Stimulated activated CD4-positive, alpha-beta T cell treated with anti-CD3 and anti-CD28 coated beads, Interleukin-12 subunit alpha, Interleukin-12 subunit beta, amount 100 ng/mL, for 48 hours (primary cell): ENCODE measurements at places on chromosomes 5 and 9.

DNA sequence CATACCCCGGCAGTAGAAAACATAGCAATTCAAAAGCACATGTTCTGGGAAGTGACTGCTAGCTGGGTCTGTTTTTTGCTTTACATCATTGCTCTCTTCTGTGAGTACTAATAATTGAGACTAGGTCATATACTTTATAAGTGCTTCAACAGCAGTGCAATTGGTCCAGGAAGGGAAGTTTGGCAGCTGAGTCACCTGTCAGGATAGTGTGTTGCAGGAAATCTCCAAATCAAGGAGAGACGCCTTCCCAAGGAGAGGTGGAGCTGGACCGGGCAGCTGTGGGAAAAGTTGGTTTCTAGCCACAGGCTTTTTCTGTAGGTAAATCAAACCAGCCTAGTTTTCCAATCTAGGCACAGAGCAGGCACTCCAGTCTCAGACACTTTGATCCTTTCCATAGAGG lies 330.1 kb downstream of the ENC1 start:
- DNase-seq, result no peak

DNA sequence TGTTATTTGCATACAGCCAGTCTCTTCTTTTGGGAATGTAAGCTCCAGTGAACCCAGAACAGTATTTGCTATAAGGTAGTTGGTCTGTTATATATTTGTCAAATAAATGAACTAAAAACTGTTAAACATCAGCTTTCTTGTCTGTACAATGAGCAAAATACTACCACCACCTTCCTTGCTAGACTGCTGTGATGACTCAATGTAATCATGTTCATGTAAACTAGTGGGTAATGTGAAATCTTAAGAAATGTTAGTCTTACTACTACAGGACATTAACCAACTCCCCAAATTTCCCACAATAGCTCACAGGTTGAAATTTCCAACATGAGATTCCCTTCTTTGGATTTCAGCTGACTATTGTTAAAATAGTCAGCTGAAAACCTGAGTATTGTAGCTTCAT lies 176.1 kb downstream of the TRPM3 start:
- no peak for DNase-seq

DNA sequence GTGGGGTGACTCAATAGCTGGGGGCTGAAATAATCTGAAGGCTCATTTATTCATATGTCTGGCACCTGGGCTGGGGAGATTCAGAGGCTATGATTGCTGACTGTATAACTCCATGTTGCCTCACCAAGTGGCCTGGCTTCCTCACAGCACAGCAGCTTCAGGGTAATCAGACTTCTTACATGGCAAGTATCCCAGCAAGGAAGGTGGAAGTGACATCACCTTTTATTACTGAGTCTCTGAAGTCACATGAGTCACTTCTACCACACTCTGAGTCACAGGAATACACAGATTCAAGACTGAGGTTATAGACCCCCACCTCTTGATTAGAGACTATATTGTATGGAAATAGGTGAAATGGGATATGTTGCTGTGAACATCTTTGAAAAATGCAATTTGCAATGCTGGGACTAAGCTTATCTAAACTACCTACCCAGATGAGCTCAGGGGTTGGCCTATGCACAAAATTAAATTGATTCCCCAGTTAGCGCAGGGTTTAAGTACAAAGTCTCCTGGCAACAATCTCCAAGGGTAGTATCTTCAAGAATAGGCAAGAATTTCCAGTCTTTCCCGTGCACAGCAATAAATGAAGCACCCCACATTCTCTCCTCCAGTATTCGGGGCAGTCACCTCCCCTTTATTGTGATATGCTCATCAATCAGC lies 553.1 kb downstream of the LRRC70 start:
- no peak for DNase-seq

DNA sequence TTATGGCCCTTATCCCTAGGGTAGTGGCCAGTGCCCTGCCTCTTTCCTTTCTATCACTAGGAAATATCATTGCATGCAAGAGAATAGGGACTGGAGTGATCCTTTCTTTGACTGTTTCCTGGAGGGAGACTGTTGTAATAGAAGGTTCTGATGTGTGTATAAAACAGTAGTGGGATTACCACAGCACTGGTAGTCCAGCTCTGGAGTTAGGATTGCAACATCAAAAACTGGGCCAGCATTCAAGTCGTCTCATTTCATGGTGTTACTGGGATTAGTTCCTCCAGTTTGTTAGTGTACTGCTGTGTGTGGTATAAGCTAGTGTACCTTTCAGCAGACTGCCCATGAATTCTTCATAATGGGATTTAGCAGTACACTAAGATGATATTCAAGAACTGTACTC lies 45.8 kb downstream of the KIAA1958 start:
- no peak for DNase-seq

DNA sequence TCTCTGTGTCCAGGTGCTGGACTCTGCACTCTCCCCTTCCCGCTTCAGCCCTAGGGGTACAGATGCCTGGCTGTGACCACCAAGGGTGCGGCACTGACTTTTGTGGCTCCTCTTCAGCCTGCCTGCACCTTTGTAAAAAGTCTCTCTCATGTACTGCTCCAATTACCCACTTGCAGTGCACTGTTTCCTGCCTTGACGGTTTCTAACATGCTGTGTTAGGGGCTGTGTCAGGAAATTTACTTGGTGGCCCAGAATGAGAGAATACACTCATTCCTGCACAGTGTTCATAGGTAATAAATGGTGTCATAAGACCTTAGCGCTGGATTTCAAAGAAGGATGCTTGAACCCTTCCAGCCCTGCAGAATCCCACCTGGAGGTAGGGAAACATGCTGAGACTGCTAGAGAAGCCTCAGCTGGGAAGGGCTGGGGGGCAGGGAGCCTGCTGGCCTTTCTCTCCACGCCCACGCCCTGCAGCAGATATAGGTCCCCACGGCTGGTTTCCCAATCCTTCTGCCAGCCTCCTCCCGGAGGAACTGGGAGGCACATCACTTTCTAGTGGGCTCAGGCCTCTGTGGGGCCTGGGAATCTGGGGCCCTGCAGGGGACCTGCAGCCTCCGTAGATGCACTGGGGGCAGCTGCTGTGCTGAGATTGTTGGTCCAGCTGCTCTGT lies 17.6 kb upstream of the HRH2 start:
- DNase-seq, result no peak

- no peak for DNase-seq
These were observed 6.8 kb downstream of the SLC24A2 start for GRCh38 chr9:19782005-19782404.

DNA sequence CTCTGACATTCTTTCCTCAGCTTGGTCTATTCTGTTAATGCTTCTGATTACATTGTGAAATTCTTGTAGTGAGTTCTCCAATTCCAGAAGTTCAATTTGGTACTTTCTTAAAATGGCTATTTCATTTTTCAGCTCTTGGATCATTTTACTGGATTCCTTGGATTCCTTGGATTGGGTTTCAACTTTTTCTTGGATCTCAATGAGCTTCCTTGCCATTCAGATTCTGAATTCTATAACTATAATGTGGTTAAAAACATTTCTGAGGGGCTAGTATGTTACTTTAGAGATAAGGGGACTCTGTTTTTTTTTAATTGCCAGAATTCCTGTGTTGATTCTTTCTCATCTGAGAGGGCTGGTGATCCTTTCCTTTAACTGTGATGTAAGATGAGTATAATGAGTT lies 136.4 kb downstream of the MCTP1 start:
- DNase-seq, result no peak

GRCh38 chr9:3677541-3677940 lies 151.7 kb upstream of the RFX3 start:
- DNase-seq, result no peak

DNA sequence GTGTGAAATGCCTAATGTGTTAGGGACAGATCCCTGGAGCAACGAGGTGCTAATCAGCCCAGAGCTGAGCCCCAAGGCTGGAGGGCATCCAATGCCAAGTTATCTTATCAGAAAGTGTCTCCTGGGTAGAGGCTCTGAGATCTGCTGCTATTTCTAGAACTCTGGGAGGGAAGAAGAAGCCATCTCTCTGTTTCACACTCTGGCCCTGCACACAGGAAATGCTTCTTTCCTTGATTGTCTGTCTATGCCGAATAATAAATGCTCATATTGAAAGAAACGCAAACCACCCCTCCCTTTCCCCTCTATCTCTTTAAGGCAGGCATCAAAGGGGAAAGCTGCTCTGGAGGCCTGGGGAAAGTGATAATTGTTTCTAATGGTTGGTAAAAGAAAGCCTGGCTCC lies 166.7 kb downstream of the PAPPA start:
- no peak for DNase-seq
